GM03348 (cell line): ENCODE measurements at places on chromosomes 5 and 9.

GRCh38 chr5:116436674-116437350 is 137.8 kb downstream of the SEMA6A start:
- DNase-seq = no peak

GRCh38 chr9:78239506-78239905 is 3.6 kb downstream of the CEP78 start:
- no peak for DNase-seq

DNA sequence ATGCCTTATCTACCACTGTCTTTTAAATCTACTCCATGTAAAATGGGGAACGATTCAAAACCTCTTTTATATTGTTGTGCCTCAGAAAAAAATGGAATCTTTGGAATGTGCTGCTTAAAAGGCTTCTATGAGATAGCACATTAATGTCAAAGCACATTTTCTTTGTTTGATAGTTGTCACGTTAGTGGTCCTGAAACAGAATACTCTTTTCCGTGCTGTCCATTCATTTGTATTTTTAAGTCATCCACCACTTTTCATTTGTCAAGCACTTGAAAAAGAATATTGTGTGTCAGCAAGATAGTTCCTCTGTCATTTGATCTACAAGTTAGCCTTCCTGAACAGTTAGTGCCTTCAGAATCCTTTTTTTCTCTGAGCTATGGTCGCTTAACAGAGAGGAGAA is 246.9 kb downstream of the MAST4 start:
- no peak for DNase-seq

DNA sequence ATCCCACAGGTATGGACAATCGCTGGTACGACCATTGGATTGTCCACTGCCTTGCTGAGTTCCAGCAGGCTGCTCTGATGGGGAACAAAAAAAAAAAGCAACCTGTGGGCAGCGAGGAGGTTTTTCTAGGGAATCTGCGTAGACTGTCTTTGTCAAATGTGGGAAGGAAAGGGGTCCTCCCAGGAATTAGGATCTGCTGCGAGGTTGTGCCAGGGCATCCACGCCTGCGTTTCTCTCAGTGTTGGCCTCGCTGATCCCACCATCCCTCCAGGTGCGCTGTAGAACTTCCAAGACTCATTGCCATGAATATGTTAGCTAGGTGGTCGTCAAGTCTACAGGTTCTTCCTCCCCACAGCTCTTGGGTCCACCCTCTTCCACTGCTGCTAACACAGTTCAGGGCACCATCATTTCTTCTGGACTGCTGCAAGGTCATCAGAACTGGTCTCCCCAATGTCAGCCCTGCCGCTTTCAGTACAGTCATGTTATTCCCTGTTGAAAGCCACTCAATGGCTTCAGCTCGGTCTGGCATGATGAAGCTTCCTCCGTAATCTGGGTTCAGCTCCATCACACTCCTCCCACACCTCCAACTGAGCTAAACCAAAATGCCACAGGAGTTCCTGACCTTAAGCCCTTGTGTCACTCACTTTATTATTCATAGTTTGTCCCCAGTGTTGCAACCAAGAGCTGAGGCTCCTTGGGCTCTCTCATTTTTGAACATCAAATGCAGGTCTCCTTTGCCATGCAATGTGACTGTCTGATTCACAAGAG is 79.5 kb upstream of the DMRT1 start:
- no peak for DNase-seq

DNA sequence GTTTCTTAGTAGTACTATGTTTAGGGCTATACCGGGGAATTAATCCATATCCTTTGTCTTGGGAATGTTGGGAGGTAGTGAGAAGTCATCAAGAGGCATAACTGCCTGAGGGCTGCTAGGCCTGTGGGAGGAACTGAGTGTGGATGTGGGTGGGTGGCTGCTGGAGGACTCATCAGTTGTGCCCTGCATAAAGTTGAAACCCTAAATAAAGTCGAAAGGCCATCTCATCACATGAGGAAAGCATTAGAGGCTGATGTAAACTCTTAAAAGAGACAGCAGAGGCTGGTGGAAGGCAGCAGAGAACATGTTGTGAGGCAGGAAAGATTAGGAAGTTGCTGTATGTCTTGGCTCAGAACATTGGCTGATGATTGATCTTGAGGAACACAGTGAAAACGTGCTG is 143.8 kb downstream of the MAST4 start:
- no peak for DNase-seq

- no peak for DNase-seq
Measured at GRCh38 chr5:135012033-135012588, 21.9 kb downstream of the PITX1 start.

GRCh38 chr9:38228331-38229103 is 159.5 kb upstream of the SHB start:
- DNase-seq = no peak

- DNase-seq = no peak
Measured at GRCh38 chr5:115477581-115477980, 67.0 kb downstream of the FEM1C start.

DNA sequence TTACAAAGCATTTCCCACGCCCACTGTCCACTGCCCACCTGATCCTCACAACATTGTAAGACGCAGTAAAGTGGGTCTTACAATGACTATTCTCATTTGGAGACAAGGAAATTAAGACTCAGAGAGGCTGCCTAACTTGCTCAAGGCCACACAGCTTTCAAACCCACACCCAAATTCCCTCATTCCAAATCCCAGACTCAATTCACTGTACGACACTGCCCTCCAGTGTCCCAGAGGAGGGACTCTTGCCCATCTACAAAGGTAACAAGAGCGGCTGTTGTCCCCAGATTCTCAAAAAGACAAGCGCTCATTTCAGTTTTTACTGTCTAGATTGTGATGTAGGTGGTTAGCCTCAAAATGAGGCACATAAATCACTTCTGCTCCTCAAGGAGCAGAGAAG is 184.6 kb downstream of the ACTL7B start:
- peak; percentile 45 for DNase-seq

GRCh38 chr5:43728581-43728980 is 125.6 kb downstream of the NNT start:
- no peak for DNase-seq

- DNase-seq = no peak
Measured at GRCh38 chr9:124296094-124296493, 38.3 kb downstream of the NEK6 start.

GRCh38 chr5:55680353-55680752 is 31.8 kb downstream of the SLC38A9 start:
- DNase-seq = no peak

DNA sequence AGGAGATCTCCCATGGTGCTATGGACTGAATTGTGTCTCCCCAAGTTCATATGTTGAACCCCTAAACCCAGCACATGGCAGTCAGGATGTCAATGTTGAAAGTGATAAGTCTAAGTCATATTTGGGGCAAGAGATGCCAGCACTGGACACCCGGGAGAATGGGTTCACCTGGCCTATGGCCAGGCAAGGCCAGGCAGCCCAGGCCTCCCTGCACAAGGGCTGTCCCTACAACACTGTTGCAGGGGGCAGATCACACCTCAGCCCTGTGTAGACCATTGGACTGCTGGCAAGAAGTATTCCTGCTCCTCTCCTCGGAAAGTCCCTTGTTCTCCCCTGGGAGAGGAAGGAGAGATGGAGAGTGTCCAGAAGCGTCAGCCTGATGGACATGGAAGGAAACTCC is 240.5 kb downstream of the GADD45G start:
- no peak for DNase-seq

GRCh38 chr5:79759848-79760247 is 70.2 kb downstream of the CMYA5 start:
- DNase-seq = no peak

- DNase-seq = no peak
Measured at GRCh38 chr9:116941266-116941665, 254.2 kb downstream of the TRIM32 start.

- peak; percentile 66 for DNase-seq
Measured at GRCh38 chr5:111641533-111642233, 115.3 kb downstream of the NREP start.

DNA sequence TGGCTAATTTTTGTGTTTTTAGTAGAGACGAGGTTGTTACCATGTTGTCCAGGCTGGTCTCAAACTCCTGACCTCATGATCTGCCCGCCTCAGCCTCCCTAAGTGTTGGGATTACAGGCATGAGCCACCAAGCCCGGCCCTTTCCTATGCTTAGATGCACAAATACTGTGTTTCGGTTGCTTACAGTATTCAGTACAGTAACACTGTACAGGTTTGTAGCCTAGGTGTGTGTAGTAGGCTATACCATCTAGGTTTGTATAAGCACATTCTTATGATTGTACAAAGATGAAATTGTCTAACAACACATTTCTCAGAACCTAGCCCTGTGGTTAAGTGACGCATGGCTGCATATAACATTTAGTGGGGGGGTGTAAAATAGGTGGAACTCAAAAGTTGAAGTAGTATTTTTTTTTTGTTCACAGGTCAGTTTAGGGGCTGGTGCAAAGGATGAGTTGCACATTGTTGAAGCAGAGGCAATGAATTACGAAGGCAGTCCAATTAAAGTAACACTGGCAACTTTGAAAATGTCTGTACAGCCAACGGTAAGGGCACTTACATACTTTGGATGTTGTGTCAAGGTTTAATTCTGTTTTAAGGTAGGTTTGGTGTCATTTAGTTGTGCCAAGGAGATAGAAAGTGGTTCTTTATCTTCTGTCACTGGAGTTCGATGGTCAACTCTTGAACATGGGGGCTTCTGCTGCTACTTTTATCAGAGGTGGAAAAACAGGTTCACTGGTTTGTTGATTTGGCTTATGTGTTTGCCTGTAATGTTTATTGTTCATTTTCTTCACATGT is 3.4 kb downstream of the NPM1 start:
- no peak for DNase-seq

DNA sequence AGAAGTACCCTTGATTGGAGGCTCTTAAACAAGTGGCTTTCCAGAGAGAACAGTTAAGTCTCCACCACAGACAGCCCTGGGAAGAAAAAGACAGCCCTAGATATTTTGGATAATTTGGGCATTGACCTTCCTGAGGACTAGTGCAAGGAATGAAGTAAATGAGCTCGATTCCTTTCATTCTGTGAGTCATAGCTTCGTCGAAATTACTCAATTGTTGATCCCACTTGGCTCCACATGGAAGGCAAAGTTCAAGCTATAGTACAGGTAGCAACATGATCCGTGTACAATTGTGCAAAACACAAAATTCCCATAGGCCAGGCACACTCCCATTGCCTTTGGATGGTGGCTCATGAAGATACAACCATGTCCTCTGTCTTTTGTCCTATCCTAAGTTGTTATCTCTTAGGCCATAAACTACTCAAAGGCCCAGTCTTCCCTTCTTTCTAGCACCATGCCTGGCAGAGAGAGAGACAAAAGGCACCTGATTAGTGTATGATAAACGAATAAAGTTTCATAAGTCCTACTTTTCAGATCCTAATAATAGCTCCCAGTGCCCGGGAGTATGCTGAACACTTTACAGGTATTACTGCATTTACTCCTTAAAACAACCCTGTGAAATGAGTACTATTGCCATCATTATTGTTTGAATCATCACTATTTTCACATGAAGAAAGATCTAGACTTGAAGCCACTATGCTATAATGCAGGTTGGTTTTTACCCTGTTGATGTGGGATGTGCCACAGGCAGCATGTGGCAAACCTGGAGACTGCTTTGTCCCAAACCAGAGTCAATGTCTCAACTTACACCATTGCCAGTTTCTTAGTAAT is 116.7 kb upstream of the RANBP3L start:
- no peak for DNase-seq

GRCh38 chr9:137461663-137462395 is 2.7 kb upstream of the NSMF start:
- DNase-seq = peak; percentile 48

- DNase-seq = peak; percentile 40
Measured at GRCh38 chr5:51380603-51381207, 2.5 kb upstream of the ISL1 start.

DNA sequence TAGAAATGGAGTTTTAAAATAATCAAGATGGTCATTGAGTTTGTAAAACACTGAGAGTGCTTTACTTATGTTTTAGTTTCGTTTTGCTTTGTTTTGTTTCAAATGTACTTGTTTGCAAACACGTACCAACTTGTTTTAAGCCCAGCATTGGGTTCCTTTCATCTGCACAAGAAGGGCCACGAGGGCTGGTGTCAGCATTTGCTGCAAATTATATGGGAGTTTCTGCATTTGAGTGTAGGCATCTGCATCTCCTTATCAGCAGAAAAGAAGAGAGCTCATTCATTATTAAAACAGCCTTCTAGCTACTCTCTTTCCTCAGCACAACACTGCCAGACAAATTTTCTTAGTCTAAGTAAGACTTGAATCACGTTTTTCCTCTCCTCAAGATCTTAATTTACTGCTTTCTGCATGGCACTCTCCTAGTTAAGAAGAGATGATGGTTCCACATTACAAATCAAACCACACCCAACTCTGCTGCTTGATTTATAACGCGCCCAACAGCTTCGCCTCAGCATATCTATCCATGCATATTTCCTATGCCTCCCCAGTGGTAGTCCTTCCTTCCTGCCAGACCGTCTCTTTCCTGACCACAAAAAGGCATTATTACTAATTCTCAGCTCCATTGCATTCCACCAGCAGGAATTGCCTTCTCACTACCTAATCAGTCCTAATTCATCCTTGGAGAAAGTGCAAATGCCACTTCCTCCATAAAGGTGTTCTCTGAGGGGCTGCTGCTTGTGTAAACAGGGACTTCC is 95.2 kb upstream of the CAST start:
- DNase-seq = peak; percentile 82

- no peak for DNase-seq
Measured at GRCh38 chr5:90294604-90295003, 115.0 kb downstream of the CETN3 start.

GRCh38 chr5:150779397-150780186 is 1.0 kb downstream of the SMIM3 start:
- DNase-seq = no peak

- no peak for DNase-seq
Measured at GRCh38 chr5:87361536-87362213, 51.1 kb downstream of the CCNH start.

DNA sequence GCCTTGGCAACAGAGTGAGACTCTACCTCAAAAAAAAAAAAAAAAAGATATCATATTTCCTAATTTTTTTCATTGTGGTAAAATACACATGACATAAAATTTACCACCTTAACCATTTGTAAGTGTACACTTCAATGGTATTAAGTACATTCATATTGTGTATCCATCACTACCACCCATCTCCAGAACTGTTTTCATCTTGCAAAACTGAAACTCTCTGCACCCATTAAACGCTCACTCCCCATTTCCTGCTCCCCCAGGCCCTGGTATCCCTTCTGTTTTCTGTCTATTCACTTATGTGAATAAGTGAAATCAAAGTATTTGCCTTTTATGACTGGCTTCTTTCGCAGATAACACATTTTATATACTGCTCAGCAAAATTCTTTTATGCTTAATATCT is 12.8 kb downstream of the LRRC8A start:
- DNase-seq = no peak
